ENCODE measurements at places on chromosomes 1 and 21.
A peak's percentile ranks its signal among the peaks of the same experiment; 100 is the strongest.

DNA sequence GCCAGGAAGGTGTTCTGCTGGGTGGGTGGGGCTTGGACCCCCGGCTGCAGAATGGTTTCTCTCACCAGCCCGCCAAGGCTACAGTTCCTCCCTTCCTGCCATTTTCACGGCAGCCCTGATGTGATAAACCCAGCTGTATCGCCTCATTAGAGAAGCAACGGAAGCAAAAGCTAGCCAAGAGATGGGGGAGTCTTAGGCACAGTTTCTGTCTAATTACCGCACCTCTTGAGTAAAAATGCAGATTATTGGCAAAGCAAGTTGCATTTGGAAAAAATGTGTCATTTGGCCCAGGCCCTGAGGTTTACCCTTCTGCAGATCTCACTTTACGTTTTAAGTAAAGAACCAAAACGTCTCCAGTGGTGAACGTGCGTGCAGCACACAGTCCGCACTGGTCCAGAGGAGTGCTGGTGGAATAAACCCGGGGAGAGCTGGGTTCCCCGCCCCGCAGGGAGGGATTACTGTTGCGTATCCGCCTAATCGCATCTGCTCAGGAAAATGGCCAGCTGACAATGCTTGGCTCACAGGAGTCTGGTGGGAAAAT lies 109.9 kb downstream of the GALNT2 start:
- no peak for DNase-seq

GRCh38 chr1:97186381-97186780 lies 464.8 kb downstream of the PTBP2 start:
- no peak for DNase-seq

GRCh38 chr1:38328278-38329035 lies 281.9 kb upstream of the POU3F1 start:
- DNase-seq = no peak

DNA sequence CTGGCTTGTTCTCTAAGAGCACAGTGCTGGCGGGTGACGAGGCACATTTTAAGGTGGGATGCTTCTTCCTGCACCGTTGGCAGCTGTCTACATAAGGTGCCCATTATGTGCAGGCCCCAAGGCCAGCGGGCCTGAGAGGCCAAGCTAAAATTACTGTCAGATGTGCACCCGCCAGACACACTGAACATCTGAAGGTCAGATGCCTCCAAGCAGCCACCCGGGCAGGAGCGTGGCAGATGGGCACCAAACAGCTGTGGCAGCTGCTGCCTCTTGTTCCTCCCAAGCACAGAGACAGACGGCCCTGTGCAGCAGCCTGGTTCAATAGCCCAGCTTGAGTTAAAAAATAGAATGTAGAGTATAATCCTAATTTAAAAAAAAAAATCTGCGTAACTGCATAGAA lies 211.9 kb upstream of the EDN2 start:
- no peak for DNase-seq

DNA sequence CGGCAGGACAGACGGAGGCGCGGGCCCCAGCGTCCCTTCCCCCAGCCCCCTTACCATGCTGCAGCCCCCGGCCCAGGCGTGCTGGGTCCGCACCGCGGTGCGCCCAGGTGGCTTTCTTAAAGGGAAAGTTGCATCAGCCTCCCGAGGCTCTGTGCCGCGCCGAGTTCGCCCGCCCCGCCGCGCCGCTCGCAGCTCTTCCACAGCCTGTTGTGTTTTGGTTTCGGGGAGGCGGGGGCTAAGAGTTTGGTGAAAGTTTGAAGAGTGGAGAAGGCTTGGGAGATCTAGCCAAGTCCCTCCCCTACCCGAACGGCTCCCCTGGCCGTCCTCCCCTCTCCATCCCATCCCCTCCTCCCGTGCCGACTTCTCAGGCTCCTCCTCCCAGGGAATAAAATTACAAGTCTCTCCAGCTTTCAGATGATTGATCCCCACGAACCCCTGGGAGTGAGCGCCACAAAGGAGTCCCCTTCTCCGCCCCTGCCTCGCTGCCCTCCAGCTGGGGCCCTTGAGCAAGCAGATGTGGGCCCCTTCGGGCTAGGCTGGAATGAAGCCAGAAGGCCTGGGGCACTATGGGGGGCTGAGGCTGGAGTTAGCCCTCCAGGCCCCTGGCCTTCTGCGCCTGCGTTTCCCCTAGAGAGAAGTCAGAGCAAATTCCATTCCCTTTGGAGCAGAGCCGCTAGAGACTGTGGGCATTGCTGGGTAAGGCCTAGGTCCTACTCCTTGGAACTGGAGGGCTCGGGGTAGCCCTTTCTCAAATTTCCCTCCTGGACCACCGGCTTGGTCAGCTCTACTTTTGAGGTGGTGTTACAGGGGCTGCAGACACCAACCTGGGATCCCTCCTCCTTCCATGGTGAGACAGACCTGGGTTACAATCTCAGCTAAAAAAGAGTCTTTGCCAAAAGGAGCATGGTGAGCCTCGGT lies at the start of gene SLC6A9:
Gene SLC6A9 (minus strand): TSS at position 211 of the 918 bp plus-strand sequence. CDS start 7,185 bp downstream, outside the sequence.
- no peak for DNase-seq

DNA sequence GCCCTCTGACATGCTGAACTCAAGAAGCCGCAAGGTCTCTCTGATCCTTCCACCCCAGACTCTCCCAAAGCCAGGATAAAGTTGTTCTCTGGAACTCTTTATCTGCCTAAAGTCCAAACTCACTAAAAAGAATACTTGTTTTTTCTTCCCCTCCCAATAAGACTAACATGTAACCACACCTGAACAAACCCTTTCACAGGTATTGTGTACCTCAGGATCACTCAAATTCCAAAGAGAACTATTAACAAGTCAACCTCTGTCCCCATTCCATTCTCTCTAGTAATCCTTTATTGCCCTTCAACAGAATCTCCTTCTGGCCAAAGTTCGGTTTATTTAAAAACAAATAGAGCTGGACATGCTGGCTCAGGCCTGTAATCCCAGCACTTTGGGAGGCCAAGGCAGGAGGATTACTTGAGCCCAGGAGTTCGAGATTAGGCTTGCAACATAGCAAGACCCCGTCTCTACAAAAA lies 4.1 kb upstream of the TOE1 start:
- DNase-seq = no peak

GRCh38 chr1:116769561-116769977 lies 15.3 kb downstream of the CD2 start:
- DNase-seq = peak; percentile 94

- DNase-seq = no peak
Observed at GRCh38 chr1:86975993-86976550, 61.6 kb downstream of the HS2ST1 start.

DNA sequence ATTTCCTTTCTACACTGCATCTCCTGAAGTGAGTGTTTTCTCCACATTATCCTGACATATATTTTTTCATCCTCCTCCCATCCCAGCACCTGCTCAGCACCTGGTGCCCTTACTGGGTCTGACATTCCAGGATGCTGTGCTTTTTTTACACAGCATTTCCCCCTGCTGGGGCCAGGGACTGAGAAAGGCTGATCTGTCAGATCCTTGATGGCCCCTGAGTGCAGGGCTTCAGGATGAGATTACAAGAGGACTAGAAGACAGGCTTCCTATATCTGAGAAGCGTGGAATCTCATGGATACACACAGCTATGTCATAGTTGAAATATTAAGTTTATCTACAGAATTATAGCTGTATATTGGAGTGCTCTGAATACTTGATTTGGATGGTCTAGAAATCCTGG lies 24.4 kb downstream of the RCAN1 start:
- no peak for DNase-seq

DNA sequence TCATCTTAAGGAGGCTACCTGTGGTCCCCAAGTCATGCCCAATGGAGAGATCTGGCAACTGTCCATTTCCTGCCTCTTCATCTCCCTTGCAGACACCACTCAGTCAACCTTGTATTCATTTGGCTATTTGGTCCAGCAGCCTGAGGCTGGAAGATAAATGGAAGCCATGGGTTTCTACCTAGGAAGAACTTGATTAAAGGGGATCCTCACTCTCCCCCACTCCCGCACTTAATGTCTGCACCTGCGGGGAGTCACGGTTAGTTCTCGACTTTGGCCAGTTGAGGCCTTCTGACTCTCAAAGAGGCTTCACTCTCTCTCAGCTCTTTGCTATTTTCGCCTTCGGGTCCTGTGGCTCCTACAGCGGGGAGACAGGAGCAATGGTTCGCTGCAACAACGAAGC lies 8.4 kb upstream of the ATXN7L2 start:
- DNase-seq = no peak

DNA sequence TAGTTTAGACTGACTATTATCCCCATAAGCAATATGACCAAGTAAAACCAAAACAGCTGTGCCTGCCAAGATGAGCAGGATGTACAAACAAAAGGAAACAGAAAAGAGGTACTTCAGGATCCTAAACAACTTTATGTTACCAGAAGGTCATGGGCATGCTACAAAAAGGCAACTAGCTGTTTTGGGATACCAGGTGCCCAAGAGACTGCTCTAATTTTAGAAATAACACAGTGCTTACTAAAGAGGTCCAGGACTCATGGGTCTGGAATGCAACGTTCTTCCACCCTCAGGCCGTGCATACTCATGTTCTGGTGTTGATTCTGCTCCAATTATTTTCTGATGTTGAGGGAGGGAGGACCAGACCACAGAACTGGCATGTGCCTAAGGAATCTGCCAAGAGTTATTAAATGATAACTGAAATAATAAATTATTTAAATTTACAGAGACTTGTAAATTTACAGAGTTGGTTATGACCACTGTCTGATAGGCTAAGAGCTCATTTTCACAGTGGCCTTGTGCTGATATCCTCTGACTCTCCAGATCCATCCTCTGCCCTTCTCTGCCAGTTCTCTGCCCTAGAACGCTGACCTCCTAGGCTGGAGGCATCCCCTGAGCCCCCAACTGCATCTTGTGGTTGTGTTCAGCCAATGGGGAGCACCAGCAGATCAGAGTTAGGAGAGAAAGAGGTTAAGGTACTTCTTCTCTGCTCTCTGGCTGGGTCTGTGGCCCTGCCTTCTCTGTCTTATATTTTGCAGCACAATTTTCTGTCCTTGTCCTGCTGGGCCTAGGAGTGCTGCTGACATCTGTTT lies 37.7 kb upstream of the BCL10 start:
- no peak for DNase-seq

GRCh38 chr21:37654596-37654995 lies 261.7 kb downstream of the KCNJ6 start:
- DNase-seq = no peak

GRCh38 chr1:202656951-202657646 lies 53.2 kb downstream of the SYT2 start:
- DNase-seq = no peak

DNA sequence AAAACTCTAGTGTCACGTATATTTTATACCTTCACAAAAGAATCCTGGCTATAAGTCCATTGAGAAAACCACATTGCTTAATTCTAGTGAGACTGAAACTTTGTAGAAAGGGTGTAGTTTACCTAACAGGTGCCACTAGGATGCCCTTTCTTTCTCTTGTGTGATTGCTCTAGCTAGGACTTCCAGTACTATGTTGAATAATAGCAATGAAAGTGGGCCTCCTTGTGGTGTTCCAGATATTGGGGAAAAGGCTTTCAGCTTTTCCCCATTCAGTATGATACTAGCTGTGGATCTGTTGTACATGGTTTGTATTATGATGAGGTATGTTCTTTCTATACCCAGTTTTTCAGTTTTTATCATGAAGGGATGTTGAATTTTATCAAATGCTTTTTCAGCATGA lies 39.7 kb upstream of the CHODL start:
- DNase-seq = no peak

- no peak for DNase-seq
Observed at GRCh38 chr1:60427194-60427593, 353.6 kb upstream of the C1orf87 start.

- DNase-seq = no peak
Observed at GRCh38 chr1:58248791-58249190, 297.7 kb downstream of the OMA1 start.

DNA sequence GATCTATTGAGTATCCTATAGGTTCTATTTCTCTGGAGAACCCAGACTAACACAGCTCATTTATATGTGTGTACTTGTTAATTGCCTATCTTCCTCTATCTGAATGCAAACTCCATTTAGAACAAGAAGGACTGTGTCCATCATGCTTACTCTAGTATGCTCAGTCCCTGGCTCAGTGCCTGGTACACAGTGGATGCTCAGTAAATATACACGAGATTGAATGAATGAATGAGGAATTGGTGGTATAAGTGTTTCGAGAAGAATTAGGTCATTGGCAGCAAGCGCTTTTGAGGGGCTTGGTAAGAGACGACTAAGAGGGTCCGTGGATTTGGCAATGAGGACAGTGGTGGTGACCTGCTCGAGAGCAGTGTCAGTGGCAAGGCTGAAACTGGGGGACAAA lies 112.5 kb downstream of the CSMD2 start:
- no peak for DNase-seq

GRCh38 chr1:24257373-24257772 lies 61.8 kb upstream of the GRHL3 start:
- no peak for DNase-seq

- DNase-seq = no peak
Observed at GRCh38 chr1:26731233-26731902, 35.6 kb downstream of the ARID1A start.

GRCh38 chr1:55636696-55637095 lies 421.5 kb upstream of the USP24 start:
- DNase-seq = no peak

DNA sequence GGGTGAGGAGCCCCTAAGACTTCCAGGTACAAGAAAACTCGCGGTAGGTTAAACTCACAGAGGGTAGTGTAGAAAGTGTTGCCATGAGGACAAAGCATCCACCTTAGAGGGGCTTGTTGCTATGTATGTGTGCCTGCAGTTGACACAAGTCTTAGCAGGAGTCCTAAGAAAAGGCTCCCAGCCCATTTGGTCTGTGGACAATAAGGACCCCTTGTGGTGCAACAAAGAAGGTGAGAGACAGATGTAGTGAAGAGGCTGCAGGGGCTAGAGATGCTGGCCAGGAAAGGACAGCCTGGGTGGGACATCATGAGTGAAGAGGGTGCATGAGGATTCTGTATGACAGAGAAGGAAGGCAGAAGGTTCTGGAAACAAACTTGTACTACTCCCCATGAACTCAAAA lies 36.3 kb upstream of the IL10 start:
- DNase-seq = peak; percentile 27

- DNase-seq = peak; percentile 42
Observed at GRCh38 chr21:45923146-45923545, 58.4 kb upstream of the COL6A1 start.

DNA sequence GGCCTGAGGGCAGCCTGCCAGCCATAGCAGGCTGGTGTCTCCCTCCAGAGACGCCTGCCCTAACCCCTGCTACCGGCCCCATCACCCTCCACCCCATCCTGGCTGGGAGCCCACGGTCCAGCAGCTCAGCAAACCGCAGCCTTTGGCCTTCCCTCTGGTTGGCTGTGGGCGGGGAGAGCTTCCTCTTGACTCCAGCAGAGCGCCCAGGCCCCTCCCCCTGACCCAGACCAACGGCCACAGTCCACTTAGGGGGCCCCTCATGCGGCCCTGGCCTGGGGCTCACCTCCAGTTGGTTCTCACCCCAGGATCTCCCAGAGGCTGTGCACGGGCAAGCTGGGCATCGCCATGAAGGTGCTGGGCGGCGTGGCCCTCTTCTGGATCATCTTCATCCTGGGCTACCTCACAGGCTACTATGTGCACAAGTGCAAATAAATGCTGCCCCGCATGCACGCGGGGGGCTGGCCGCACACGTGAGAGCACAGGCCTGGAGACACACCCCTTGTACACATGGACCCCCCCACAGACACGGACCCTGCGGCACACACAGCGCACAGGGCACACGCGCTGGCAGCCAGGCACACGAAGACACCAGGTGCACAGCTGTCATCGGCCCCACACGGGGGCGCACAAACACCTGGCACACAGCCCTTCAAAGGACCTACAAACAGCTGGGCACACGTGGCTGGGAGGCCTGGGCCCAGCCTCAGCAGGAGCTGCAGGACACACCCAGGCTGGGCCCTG lies 3.1 kb downstream of the SMIM1 start:
- DNase-seq = peak; percentile 46

Measured in CD4-positive, CD25-positive, alpha-beta regulatory T cell (primary cell).